Omental fat pad (tissue), 4 donors: ENCODE measurements at places on chromosomes 5 and 9. TPM values are rescaled to one million over a fixed set of nuclear protein-coding genes. Genes with fewer than 3 reads are reported as not detected.

PITX1 gene
- total RNA-seq: not detected

NUTM2G gene
- total RNA-seq: not detected

CXCL14 gene
- 38.9 TPM for total RNA-seq

NOXA1 gene
- total RNA-seq: 2.4 TPM

S1PR3 gene
- total RNA-seq: 19.0 TPM

SYK gene
- 25.9 TPM for total RNA-seq

PRR16 gene
- total RNA-seq: 1.9 TPM

IL5 gene
- not detected for total RNA-seq

IFNA13 gene
- not detected for total RNA-seq

PIP5K1B gene
- total RNA-seq: 14.3 TPM

BTNL8 gene
- total RNA-seq: 3.0 TPM

GRCh38 chr9:9284201-9284600 is 1328.6 kb downstream of the PTPRD start:
- no peak for DNase-seq

- DNase-seq: no peak
These were observed 5.5 kb downstream of the ADAMTSL1 start for GRCh38 chr9:18479405-18479804.

GRCh38 chr9:101366038-101366756 is 18.6 kb downstream of the BAAT start:
- DNase-seq: no peak

DNA sequence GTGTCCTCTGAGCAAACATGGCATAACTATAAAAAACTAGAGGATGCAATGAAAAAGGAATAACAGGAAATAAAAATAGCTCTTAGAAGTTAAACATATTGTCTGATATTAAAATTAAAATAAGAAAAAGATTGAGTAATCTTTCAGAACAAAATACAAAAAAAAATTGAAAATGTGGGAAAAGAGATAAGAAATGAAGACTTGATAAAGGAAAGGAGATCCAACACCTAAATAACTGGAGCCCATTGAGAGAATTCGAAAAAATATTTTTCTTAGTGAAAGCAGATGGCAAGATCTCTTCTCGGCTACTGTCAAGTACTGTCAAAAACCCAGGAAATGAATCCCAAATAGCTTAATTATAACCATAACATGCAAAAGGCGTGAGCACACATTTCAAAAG is 24.9 kb downstream of the LIFR start:
- DNase-seq: no peak

- no peak for DNase-seq
These were observed 181.1 kb upstream of the ELAVL2 start for GRCh38 chr9:24007185-24007584.

- no peak for DNase-seq
These were observed 51.5 kb downstream of the MTMR12 start for GRCh38 chr5:32261198-32261597.

- DNase-seq: no peak
These were observed 59.5 kb downstream of the SMIM23 start for GRCh38 chr5:171845040-171845630.

DNA sequence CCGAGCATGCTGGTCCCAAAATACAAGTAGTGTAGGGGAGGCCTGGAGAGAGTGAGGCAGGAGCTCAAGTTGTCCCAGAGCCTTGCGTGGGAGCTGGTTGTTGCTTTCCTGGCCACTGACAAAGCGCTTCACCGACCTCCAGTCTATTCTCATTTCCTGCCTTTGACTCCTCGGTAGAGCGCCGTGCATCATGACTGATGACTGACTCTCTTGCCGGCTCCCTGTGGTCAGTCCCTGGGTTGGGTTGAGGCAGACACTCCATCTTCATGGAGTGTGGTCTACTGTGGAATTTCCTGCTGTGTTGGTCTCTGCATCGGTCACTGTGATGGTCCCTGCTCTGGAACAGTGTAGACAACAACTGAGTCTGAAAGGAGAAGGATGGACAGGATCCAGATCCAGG is 175.1 kb upstream of the S1PR3 start:
- DNase-seq: no peak

GRCh38 chr5:150112201-150113046 is 26.1 kb upstream of the CSF1R start:
- DNase-seq: no peak

- no peak for DNase-seq
These were observed 67.0 kb upstream of the MAST4 start for GRCh38 chr5:66529182-66529581.

GRCh38 chr9:114029311-114030170 is 48.6 kb downstream of the AMBP start:
- DNase-seq: no peak

GRCh38 chr5:159814805-159815585 is 101.3 kb upstream of the ADRA1B start:
- no peak for DNase-seq

DNA sequence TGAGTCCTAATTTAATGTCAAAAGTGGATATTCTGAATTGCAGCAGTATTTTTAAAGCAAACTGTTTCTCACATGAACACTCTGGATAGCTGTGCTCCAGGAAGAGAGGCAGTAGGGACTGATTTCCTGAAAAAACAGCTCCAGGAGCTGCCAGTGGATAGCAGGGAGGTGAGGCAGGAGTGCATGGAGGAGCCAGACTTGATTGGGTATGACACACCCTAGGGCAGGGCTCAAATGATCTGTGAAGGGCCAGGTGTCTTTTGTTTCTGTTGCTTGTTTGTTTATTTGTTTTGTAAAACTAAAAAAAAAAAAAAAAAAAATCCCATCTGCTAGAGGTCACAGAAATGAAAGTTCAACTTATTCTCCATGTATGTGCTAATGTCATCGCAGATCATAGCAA is 83.4 kb downstream of the ADRB2 start:
- no peak for DNase-seq

DNA sequence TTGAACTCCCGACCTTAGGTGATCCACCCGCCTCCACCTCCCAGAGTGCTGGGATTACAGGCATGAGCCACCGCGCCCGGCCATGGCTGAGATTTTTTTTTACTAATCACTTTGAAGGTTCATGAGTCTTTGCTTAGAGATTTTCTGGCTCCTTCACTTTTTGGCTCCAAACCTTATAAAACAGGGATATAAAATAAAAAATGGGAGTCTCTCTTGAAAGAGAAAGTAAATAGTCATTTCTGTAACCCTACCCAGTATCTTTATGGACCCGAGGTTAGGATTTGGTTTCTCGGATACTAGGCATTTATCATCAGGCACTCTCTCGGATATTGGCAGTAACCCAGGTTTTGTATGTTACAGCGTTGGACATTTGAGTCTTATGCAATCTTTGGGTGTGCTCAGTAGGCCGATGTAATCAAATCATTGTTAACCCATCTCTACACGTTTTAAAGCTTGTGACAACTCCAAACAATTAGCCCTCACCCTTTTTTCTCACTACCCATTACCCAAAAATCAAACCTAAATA is 25.3 kb downstream of the STXBP1 start:
- DNase-seq: no peak

DNA sequence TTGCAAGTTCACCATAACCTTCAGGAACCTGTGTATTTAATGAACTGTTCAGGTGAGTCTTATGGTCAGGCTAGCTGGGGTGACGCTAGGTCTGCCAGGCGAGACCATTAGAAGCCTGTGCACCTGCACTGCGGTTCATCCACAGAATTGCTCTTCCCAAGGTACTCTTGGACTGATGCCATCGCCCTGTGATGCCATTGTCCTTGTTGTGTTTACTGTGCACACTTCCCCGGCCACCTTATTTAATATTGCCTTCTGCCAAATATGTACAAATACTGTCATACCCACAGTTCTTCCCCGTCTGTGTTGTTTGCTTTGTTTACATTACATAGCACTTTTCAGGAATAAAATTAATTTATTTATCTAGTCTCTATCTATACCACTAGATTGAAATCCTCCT is 66.3 kb downstream of the RCL1 start:
- no peak for DNase-seq

DNA sequence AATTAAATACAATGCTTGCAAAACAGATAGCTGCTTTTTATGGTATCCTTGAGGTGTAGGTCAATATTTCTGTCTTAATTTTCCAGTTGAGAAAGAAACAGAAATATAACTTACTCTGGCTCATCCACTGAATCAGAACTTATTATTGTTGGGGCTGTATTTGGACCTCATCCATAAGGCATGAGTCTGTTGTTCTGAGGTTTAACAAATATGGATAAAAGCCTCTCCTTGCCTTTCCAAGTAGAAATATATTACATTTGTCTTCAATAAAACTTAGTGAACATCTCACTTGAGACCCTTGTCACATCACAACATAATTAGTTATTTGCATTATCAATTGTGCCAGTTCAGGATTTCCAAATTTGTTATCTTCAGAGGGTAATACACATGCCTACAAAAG is 525.8 kb downstream of the AGTPBP1 start:
- no peak for DNase-seq

- no peak for DNase-seq
These were observed 426 bp downstream of the C7 start for GRCh38 chr5:40909723-40910122.

GRCh38 chr9:109510506-109510905 is 12.4 kb upstream of the PTPN3 start:
- DNase-seq: no peak

GRCh38 chr5:157561110-157561509 is 14.5 kb downstream of the ADAM19 start:
- DNase-seq: no peak

DNA sequence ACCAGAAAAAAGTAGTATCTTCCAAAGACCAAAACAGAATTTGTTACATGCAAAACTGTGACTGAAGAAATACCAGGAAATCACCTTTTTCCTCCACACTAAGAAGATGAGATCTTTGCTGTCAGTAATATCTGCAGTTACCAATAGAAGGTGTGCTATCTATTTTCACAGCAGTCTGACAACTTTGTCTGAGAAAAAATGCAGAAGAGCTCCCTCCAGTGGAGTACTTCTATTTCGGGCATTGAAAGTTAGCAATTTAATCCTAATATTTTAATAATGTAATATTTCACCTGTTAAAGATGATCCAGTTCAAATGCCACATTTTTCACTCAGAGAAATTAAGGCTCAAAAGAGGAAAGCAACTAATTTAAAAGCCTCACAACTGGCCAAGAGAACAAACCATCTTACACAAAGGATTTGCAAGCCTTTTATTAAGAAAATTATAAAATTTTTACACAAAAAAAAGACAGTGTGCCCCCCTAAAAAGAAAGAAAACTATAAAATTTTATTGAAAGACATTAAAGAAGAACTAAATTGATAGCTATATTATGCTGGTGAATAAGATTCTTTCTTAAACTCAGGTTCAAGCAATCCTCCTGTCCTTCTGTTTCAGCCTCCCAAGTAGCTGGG is 50.6 kb downstream of the DEPDC1B start:
- DNase-seq: no peak
